Mucosa of gallbladder (tissue), 1 donor: ENCODE measurements at places on chromosomes 4 and X. TPM values are rescaled to one million over a fixed set of nuclear protein-coding genes. Genes with fewer than 3 reads are reported as not detected.

DNA sequence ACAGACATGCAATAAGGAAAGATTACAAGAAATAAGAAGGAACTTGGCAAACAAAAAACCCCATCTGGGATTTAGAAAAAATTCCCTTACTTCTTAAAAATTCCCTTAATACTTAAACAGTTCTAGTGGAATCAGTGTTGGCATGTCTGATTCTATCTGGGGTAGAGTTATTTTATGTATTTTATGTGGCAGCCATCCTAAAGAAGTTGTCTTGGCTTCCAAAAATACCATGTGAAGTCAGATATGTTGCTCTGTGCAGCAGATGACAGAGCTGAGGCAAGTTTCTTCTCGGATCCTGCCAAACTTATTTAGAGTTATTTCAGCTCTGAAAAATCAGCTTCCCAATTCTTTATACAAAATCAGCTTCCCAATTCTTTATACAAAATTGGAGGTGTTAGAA is 14.7 kb downstream of the YY2 start:
- DNase-seq: no peak

DNA sequence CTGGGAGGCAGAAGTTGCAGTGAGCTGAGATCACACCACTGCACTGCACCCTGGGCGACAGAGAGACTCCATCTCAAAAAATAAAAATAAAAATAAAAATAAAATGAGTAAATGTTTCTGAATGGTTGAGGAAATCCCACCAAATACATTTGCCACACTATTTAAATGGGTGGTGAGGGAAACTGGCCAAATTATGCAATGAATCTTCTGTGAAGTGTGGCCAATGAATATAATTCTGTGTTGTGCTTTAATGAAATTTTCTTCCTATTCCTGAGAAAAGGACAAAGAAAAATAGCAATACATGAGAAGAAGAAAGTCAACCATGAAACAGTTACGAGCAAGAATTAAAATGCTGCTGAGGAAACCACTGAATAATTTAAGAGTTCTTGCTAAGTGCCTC is 69.9 kb downstream of the CAMK2D start:
- DNase-seq: no peak

DNA sequence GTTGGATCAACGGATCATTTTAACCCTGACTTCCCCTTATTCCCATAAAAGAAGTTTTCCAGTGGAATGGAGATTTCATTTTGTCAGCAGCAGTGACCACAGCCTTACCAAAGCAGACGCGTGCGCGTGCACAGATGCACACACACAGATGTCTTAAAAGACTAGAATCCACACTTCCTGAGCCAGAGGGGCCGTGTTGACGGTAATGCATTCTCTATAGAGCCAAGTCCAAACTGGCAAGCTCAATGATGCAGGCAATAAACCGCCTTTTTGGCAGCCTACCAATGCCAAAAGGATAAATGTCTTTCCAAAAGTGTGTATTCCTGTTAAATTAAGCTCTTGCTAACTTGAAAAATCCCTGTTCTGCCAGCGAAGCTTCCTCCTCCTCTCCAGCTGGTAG is 18.8 kb upstream of the CLDN34 start:
- no peak for DNase-seq

DNA sequence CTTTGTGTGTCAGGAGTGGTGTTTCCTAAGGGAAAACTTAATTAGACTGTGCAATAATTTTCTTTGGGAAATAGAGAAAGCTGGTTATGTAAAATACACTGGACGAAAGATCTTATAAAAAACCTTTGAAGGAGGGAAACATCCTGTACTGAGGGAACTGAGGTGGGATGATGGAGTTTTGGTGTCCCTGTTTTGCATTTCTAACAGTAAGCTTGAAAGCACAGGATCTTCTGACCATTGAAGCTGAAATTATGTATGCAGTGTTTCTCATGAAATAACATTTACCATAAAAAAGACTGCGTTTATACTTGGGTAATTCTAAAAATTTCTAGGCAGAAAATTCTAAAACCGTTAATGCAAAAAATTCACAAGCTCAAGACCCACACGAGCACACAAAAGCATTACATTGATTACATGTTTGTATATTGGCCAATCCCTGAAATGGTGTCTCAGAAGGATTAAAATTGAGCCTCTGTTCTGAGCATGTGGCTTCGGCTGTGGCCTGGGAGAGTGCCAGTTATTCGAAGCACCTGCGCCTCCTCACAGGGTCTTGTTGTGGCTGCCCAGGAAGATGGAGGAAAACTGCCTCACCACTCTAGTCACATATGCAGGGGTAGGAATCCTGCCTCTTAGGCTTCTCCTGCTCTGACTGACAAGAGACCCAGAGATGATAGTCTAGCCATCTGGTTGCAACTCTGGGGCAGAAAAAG is 49.5 kb downstream of the JADE3 start:
- DNase-seq: no peak

GRCh38 chr4:81165861-81166430 is 49.1 kb downstream of the PRKG2 start:
- no peak for DNase-seq

GRCh38 chrX:118346258-118347094 is 570 bp downstream of the WDR44 start:
- peak; percentile 22 for DNase-seq

DNA sequence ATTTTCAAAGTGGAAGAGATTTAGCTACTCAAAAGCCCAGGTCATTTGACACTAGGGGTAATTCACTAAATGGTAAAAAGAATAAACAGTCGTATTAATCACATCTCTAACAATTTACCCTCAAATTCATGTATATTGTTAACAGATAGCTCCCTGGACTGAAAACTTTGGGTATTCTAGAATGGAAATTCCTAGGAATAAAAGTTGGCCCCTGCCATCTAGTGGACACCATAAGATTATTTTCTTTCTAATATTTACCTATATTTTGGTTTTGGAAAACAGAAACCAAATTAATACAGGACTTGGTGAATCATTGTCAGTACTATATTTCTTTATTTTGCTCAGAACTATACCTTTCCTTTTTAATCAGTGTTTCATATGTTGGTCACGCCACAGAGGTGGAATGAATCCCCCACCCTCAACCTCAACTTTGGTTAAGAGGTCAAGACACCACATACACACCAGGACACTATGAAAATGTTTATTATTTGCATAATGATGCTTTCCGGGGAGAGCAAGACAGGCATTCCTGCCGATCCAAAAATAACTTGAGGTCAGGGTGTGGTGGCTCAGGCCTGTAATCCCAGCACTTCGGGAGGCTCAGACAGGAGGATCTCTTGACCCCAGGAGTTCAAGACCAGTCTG is 96.2 kb upstream of the APOOL start:
- DNase-seq: no peak

- DNase-seq: no peak
Measured at GRCh38 chr4:131547506-131547981, 1601.5 kb upstream of the PCDH10 start.

DNA sequence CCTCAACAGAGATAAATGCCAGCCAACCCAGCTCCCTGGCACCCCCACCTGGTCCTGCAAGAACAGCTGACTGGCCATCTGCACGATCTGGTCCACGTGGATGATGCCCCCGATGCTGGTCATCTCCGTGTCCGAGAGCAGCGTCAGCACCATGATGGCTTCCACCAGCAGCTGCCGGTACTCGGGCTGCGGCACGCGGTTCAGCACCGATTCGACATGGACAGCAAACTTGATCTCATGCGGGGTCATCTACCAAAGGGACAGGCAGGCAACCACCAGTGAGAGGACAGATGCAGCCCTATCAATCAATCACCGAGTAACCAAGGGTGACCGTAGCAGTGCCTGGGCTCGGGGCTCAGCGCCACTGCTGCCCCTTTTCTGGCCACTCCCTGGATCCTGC is 89.8 kb downstream of the PHKA2 start:
- no peak for DNase-seq

DNA sequence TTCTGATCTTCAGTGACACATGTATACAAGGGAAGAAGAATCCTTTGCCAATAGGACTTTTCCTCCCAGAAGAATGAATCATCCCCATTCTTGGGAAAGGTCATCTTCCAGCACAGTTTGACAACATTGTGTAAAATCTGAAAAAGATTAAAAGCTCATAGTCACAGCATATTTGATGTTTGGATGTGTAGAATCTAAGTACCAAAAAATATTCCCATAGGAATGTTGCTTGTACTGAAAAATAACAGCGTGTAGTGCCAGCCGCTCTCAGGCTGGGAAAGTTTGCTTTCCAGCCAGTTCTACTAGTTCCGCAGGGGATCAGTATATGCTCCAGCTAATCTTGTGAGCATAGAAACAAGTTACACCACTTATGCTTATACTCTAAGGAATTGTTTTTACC is 74.7 kb upstream of the IL13RA1 start:
- no peak for DNase-seq

GRCh38 chr4:159673221-159673620 is 570.3 kb downstream of the RAPGEF2 start:
- DNase-seq: no peak

DNA sequence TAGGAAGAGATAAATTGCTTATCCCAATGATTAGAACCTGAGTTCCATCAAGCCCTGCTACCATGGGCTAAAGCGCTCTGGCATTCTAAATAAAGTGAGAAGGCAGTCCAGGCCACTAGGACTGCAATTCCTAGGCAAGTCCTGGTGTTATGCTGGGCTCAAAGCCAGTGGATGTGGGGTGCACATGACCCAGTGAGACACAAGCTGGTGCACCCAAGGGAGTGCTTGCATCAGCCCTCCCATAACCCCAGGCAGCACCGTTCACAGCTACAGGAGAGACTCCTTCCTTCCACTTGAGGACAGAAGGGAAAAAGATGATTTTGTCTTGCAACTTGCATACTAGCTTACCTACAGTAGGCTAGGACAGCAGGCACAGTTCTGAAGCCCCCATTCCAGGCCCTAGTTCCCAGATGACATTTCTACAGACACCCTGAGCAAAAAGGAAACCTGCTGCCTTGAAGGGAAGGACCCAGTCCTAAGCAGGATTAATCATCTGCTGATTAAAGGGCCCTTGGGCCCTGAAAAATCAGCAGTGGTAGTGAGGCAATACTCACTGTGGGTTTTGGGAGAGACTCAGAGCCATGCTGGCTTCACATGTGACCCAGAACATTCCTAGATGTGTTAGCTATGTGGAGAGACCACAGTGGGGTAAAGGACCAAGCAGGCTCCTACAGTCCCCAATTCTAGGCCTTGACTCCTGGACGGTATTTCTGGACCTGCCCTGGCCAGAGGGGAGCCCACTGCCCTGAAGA is 77.8 kb downstream of the KLHL13 start:
- no peak for DNase-seq

DNA sequence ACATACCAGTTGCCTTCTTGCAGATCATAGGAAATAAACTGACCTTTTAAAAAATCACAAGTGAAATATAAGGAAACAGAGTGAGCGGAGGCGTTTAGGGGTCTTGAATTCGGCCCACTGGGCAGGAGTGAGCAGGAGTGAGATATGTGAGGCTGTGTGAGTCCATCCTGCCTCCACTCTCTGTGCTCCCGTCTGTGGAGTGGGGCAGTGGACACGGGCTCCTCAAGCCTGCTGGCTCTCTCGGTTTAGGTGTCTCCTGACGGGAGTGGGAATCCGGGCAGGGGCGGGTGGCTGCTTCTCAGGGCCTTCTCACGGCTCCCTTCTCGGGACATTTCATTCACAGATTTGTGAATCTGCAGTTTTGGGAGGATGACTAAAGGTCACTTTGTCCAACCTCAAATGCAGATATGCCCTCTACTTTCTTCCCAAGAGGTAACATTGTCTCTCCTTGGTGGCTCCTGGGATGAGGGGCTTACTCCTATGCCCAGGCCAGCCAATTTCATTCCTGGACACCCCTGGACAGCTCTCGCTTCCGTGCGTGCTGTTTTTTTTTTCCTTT is 27.6 kb downstream of the CYTL1 start:
- no peak for DNase-seq

GRCh38 chrX:20374900-20375438 is 108.3 kb upstream of the RPS6KA3 start:
- no peak for DNase-seq

GRCh38 chr4:185068837-185069236 is 50.5 kb downstream of the HELT start:
- no peak for DNase-seq

- no peak for DNase-seq
Measured at GRCh38 chr4:40178672-40179071, 18.2 kb upstream of the RHOH start.

GRCh38 chr4:106708464-106708816 is 327.7 kb downstream of the DKK2 start:
- no peak for DNase-seq

- DNase-seq: no peak
Measured at GRCh38 chr4:174036111-174036510, 247.4 kb downstream of the FBXO8 start.

DNA sequence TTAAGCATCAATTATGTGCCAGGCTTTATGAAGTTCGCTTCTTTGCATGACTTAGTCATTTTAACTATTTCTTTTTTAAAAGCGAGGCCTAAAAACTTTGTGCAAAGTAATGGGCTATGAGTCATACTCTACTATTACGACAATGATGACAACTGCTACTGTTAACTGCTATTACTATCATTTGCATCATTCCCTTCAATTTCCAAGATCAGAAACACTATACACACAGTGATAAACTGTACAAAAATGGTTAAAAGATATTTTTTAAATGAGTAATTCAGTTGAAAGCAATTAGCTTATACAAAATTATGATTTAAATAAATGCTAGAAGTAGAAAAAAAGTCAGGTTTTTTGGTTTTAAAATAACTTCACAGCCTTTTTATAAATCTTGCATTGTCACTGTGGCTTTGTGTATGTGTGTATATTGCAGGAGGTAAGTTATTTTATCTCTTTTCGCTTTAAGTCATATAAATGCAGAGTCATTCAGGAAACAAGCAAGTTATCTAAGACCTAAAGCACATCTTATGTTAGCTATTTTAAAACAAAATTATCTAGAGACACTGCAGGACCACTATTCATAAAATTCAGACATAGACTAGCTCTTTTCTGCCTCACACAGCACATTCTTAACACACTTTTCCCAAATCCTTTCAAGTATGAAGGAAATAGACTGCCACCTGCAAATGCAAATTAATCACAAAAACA is 18.5 kb upstream of the CXCL3 start:
- DNase-seq: no peak

- DNase-seq: no peak
Measured at GRCh38 chrX:2647627-2648026, 43.5 kb upstream of the CD99 start.

- no peak for DNase-seq
Measured at GRCh38 chr4:56723659-56724230, 42.6 kb upstream of the HOPX start.

- no peak for DNase-seq
Measured at GRCh38 chrX:136646602-136647239, 1.2 kb upstream of the CD40LG start.

The MAGEB2 gene
- not detected for total RNA-seq

The SGMS2 gene
- total RNA-seq: 76.1 TPM

The HMGN5 gene
- total RNA-seq: 4.6 TPM

The PHEX gene
- total RNA-seq: 1.1 TPM

The MFAP3L gene
- total RNA-seq: 4.5 TPM

The CYSLTR1 gene
- 3.5 TPM for total RNA-seq

The CCKAR gene
- total RNA-seq: 68.5 TPM

The RASL11B gene
- total RNA-seq: 2.6 TPM

The RTL9 gene
- total RNA-seq: 0.17 TPM

The APBB2 gene
- 44.9 TPM for total RNA-seq

The SLC9B1 gene
- 0.81 TPM for total RNA-seq

The HAND2 gene
- total RNA-seq: 104 TPM

The GPRASP2 gene
- total RNA-seq: 13.4 TPM

The ENPP6 gene
- 0.60 TPM for total RNA-seq

The PAGE1 gene
- total RNA-seq: not detected

The TMPRSS11E gene
- total RNA-seq: not detected

The PABPC1L2B gene
- not detected for total RNA-seq

The SLC16A2 gene
- 23.2 TPM for total RNA-seq

The BANK1 gene
- 2.9 TPM for total RNA-seq

The SHROOM3 gene
- 320 TPM for total RNA-seq

The HEPH gene
- total RNA-seq: 50.8 TPM
